ENCODE measurements at places on chromosomes 3 and 15.

- DNase-seq, result no peak
These were observed 32.5 kb upstream of the THSD4 start for GRCh38 chr15:71082803-71083202.

- no peak for DNase-seq
These were observed 48.4 kb downstream of the ADPGK start for GRCh38 chr15:72735111-72735510.

DNA sequence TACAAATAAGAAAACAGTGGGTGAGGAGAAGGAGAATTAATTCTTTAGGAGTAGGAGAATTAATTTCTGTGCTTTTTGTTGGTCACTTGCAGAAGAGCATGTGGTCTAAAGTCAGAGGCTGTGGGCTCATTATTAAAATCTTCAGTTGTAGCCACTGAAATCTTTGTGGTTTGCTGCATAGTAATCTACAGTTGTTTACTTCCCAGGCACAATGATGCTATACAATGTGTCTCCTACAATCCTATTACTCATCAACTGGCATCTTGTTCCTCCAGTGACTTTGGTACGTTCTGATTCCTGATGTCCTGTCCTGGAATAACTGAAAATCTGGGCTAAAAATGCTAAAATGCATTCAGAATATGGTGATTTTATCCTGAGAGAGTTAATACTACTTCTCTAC lies 21.0 kb downstream of the IFT122 start:
- DNase-seq, result no peak

GRCh38 chr3:71585887-71586809 lies 2.6 kb upstream of the FOXP1 start:
- no peak for DNase-seq

DNA sequence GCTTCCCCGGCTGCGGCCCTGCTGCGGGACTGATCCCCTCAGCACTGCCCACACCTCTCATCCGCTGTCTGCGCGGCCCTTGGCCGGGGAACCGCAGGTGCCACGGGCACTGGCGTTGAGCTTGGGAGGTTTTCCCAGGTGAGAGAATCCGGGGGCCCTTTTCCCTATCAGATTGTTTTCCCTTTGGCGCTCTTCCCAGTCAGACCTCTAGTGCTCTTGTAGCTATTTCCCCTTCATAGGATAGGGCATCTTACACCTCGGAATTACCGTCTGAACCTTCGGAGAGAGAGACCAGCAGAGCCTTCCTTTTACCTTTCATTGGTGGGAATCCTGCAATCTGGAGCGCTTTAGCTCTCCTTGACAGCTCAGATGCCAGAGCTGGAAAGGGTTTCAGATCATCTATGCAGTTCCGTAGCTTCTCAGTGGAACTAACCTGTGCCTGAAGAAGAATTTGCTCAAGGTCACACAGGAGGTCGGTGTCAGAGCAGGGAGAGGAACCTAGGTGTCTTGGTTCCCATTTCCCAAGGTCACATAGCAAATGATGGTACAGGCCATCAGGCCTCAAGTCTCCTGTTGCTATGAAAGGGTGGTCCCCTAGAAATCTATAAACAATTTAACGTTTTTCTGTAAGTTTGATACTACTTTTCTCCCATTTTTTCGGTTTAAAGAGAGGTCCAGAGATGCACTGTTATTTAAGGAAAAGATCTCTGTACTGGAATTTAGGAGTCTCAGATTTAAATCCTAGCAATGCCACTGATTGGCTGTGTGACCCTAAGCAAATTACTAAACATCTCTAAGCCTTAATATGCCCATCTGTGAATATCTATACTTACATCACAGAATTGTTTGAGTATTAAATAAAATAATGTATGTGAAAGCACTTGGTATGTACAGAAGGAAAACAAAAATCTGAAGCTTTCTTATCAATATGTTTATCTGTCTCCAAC lies 916 bp downstream of the IDH3A start:
- no peak for DNase-seq

GRCh38 chr15:79644091-79644490 lies 212.0 kb downstream of the MINAR1 start:
- DNase-seq, result peak; percentile 26

DNA sequence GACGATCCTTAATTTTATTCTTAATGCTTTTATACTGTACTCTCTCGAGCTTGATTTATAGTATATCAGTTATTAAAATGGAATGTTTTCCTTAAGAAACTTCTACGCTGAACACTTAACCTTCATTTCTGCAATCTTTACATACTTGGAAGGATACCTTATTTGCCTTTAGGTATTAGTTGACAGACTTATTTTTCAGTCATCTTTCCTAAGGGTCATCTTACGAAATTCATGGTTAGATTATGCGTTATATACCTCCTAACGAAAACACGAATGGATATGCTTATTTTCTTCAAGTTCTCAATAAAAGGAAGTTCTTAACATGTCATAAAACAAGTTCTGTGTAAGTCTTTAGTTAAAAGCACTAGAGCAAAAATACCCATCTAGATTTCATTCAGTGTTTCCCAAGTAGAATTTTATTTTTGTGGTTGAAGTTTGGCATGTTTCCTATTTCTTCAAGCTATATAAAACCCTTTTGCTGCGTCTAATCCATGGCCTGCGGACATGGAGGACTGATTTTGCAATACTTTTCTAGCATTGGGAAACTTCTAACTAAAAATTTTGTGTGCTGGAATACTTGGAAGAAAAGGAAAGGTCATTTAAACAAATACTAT lies 231.3 kb downstream of the TP63 start:
- no peak for DNase-seq

- DNase-seq, result no peak
These were observed 31.5 kb upstream of the CCR4 start for GRCh38 chr3:32919920-32920319.

GRCh38 chr15:81940467-81941451 lies 105.1 kb downstream of the MEX3B start:
- DNase-seq, result no peak

GRCh38 chr3:45462522-45463265 lies 74.3 kb downstream of the LARS2 start:
- DNase-seq, result peak; percentile 73
